ENCODE measurements at places on chromosomes 6 and 20.
A peak's percentile ranks its signal among the peaks of the same experiment; 100 is the strongest.

GRCh38 chr20:47362361-47363219, 6.1 kb upstream of the ZMYND8 start:
- DNase-seq = no peak

GRCh38 chr6:30747902-30748769, 3.8 kb upstream of the IER3 start:
- no peak for DNase-seq

GRCh38 chr20:64261138-64261537, 5.6 kb downstream of the PCMTD2 start:
- peak; percentile 46 for DNase-seq

DNA sequence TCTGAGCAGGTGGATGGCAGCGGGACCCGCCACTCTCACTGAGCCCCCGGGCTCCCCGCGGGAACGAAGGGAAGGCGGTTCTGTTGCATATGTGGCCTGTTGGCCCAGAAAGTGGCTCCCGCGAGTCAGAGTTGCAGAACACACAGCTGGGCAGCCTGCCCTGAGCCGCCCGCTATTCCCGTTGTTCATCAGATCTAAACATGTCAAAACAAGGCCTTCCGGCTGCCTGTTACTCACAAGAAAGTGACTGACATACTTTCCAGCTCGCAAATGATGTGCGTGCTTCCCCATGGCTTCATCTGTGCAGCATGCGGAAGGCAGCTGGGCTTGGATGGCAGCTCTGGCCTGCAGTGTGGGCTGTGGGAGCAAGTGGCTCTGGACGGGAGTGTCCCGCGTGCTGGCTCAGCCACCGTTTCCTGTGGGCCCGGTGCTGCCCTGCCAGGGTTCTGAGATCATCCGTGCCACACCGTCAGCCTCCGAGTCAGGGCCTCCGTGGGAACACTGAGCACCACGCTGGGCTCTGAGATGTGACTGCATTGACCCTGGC, 227.3 kb downstream of the ERMARD start:
- DNase-seq = no peak

DNA sequence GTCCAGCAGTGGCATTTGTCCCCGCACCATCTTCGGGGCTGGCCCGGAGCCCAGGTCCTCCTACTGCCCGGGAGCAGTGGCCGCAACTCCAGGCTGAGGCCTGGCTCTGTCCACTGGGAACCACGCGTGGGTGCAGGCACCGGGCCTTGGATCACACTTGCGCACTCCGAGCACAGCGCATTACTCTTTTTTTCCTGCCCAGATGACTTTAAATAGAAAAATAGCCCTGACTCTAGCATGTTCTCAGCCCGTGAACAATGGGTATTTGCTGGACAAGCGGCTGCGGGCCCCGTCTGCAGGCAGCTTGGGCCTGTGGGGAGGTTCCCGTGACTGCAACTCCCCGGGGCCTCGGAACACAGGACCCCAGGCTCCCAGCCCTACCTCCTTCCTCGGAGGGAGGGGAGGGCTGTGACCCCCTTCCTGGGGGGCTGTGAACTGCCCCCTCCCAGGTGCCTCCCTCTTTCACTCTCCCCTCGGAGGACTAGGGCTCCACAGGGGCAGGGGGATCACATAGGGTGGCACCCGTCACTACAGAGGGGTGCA, 162.2 kb downstream of the TBXT start:
- DNase-seq = peak; percentile 37

DNA sequence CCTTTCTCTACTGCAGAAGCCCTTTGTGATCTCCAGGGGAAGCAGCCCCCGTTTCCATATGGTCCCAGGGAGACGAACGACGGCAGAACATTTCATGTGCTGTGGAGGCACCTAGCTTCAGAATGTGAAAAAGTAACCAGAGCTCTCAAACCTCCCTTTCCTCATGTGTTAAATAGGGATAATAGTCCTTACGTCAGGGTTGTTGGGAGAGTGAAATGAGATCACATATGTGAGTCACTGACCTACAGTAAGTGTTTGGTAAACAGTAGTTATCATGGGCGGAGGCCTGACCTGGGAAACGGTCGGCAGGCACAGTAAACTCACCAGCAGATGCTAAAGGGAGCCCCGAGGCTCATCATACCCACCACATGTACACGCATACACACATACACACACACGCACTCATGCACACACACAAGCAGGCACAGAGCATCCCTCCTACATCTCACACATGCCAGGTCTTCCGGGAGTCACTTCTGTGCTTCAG, 89.7 kb downstream of the LY86 start:
- no peak for DNase-seq

DNA sequence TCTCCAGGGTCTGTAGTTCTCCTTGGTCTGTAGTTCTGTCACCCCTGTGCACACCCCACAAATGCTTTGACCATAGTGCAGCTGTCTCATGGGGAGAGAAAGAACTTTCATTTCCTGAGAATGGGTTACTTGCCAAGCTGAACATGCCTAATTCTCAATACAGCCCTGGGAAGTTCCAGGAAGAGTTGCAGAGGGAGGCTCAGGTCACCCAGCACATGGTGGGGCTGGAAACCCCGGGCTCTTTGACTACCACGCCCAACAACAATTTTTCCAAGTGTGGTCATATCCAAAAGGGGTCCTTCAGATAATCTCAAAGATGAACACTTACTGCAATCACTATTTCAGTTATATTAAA, 2.2 kb upstream of the PTPRA start:
- no peak for DNase-seq

DNA sequence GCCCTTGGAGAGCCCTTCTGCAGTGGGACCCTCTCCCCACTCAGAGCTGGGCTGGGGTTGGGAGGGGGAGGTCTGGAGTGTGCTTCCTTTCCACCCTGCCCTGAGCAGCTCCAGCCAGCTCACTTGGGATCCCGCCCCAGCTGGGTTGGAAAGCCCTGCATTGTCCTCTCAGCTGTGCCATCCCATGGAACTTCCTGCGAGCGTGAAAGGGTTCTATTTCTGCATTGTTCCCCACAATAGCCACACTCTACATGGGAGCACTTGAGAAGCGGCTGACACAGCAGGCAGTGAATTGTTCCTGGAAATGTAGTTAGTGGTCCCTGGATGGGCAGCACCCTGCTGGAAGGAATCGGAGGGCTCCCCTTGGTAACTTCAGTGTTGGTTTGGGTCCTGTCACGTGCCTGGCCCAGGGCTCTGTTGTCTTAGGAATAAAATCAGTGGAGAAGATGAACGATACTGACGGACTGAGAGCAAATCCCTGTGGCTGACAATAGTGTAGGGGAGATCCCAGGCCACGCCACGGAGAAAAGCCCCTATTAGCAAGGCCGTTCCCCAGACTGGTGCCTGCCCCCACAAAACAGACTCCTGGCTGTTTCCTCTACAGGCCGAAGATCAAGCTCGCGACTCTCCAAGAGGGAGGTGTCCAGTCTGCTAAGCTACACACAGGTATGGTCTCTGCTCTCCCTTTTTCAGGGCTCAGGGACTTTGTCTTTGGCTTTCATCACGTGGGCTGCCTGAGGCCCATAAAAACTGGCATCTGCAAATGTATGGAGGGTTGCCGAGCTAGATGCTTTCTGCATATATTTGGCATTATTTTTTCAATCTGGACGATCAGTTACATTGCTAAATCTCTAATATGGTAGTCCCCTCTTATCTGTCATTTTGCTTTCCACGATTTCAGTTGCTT, 18.8 kb downstream of the DNMT3B start:
- no peak for DNase-seq

DNA sequence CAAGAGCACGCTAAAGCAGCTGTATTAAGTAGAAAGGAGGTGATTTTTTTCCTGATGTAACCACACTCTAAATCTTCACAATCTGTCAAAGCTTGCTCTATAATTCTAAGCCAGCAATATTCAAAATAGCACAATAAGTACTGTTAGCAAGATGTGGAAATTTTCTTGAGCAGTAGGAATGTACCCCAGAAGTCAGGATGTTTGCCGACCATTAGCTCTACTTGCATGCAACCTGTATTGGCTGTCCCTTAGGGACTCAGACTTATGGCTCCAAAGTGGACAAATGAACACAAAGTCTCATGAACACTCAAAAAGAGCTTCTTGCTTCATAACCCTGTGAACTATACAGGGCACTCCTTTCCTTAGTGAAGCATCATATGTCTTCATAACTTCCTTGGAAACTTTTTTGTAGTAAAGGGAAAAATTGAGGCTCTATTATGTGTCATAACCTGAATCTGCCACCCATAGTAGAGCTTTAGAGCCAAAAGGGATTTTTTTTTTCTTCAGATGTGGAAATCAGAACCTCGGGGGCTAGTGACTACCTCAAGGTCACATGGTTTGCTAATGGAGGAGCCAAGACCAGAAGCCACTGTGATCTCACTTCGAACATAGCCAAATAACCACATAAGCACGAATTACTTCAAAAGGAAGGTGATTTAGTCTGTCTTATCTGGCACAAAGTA, 54.5 kb downstream of the ADGRG6 start:
- no peak for DNase-seq

DNA sequence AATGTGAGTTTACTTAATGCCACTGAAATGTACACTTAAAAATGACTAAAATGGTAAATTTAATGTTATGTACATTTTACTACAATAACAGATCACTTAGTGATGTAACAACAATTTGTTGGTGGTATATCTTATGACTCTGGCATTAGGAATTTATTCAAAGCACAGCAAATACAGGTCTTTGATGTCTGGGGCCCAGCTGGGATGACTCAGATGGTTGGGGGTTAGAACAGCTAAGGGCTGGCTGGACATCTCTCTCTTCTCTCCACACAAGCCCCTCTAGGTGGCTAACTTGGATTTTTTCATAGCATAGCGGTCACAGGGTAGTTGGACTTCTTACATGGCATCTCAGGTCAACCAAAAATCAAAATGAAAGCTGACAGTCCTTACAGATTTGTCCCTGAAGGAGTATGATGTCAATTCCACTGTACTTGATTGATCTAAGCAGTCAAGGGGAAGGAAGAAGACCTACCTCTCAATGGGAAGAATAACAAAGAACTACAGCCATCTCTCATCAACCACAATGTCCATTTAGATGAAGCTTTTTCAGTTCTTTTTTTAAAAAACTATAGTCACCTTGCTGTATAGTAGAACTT, 37.5 kb upstream of the LCA5 start:
- DNase-seq = no peak

DNA sequence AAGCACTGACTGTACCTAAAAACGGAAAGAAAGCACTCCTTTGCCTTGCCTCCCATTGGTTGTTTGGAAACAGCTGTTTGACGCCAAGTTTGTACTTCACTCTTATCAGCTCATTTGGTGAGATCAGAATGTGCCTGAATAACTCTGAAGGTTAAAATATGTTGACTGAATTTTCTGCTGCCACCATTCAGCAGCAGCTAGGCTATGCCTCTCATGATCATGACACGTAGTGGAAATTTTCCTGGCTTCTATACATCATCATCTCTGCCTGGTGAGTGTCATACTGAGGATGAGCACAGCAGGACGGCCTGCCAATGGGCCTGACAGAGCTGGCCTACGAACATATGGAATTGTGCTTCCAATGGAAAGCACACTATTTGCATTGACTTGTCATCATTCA, 704.9 kb upstream of the CITED2 start:
- no peak for DNase-seq

GRCh38 chr20:41533537-41534136, 84.5 kb downstream of the CHD6 start:
- no peak for DNase-seq

DNA sequence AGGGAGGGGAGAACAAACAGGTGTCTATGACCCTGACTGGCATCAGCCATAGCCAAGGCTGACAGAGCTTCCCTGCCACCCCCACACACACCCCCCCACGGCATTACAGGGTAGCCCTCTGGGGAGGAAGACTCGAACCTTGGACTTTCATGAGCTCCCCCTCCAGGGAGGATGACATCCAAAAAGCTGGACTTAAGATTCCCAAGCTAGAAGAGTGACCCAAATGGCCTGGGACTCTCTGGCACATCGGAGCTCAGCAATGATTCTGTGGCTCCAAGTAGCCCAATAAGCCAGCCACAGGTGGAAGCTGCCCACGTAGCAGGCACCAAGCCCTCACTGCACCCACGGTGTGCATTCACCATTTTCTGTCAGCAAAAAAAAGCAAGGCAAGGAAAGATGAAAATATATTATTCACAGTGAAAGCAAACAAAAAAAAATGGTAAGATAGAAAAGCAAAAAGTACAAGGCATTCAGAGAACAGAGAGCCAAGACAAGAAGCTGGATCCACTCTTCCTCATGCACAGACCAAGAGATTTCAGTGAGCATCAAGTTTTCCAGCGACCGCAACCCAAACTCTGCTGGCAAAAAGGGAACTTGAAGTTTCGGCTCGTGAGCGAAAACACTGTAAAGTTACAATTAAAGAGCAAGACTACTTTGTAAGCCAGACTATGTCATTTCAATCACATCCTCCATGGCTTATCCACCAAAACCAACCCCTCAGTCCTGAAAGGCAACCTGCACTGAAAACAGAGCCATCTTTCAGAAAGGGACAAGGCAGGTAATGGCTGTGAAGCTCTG, 10.9 kb downstream of the JAG1 start:
- no peak for DNase-seq

DNA sequence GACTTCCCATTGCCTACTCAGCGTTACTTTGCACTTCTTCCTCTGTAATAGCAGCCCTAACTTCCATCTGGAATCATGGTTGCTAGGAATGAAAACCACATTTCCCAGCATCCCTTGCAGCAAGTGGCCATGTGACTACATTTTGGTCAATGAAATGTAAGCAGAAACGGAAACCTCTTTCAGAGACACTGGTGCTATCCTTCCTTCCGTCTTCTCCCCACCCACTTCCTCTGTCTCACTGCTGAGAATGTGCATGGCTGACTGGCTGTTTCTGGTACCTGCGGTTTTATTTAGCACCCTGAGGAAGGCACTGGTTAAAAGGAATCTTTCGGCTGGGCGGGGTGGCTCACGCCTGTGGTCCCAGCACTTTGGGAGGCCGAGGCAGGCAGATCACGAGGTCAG, 107.4 kb downstream of the SCML4 start:
- DNase-seq = no peak

DNA sequence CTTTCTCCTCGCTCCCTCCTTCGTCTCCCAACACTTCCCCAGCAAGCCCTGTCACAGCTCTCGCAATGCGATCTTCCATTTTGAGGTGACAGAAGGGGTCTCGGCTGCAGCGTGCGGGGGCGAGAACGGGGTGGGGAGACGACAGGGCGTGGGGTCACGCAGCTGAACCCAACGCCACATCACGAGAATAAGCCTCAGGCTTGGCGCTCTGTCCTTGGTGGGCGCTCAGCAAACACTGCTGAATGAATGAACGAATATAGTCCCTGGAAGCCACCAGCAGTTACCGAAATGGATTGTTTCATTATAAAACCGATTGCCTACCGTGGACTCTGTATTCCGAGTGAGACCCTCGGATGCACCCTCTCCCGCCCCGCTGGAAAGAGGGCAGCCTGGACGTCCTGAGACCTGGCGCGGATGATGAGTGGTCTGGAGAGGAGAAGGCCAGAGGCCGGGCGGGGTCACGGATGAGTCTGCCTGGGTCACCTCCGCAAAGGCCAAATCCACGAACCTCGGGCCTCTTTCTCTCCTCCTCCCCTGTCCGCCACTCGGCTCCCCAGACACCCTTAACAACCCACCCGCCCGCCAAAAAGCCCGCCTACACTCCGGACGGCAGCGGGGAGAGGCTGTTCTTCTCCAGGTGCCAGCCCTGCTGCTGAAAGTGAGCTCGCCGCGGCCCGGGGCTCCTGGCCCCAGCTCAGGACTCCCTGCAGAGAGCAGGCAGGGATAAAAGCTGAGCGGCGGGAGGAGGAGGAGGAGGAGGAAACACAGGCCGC, 3.7 kb downstream of the NRN1 start:
- DNase-seq = peak; percentile 10

Measured in nephron progenitor cell (in vitro differentiated cells).